Prostate gland (tissue), 2 donors: ENCODE measurements at places on chromosomes 1 and 21.

DNA sequence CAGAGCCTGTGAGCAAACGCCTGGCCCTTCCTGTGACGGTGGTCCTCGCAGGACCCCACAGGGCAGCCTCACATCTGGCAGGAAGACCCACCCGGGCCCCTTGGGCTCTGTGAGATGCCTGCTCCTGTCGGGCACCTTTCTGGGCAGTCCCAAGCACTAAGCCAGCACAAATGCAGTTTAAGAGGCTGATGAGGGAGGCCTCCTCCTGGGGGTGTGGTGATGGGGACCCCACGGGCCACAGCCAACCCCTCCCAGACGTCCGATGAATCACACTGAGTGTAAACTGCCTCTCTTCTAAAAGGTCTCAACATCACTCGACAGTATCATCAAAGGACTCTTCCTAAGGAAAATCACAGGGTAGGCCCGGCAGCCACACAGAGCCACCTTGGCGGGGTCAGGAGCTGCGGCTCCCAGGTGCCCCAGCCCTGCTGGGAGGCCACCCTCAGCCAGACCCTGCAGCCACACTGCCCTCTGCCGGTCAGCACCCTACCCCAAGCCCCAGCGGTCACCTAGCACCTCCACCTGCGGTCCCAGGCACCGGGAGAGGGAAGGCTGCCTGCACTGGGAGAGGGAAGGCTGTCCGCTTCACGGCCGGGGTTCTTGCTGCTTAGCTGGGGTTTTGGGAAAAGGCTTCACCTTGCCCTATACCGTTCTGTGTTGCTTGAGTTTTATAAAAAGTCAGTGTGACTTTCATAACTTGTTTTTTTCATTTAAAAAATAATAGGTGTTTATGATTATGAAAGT, 3.9 kb upstream of the PRKCZ start:
- H3K4me3 ChIP-seq, result no peak overlapping the region
- H3K36me3 ChIP-seq, result no peaks in the 10 kb centered on the region
- no peak overlapping the region for H3K27ac ChIP-seq
- H3K27me3 ChIP-seq, result no peaks in the 10 kb centered on the region
- DNase-seq, result peak; percentile 51

DNA sequence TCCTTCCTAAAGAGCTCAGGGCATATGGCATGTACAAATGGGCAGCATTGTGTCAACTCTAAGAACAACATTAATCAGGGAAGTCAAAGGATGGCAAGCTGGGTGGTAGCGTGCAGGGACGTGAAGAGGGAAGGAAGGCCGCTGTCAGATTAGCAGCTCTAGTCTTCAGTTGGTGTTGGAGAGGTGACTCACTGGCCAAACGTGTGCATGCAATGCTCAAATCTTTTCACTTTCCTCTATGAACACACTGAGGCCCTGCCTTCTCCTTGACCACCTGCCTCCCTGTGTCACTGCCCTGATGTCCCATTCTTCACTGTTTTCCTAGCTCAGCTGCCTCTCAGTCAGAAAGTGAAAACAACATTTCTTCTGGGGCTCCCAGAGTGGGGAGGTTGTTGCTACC, 5.9 kb upstream of the PIGR start:
- DNase-seq, result no peak
- no peaks in the 10 kb centered on the region for H3K27me3 ChIP-seq

GRCh38 chr1:201719812-201720521, 109.0 kb upstream of the IPO9 start:
- peak overlapping the region; percentile 52 for H3K27ac ChIP-seq
- DNase-seq, result no peak
- no peaks in the 10 kb centered on the region for H3K36me3 ChIP-seq
- H3K4me1 ChIP-seq, result no peaks in the 10 kb centered on the region

DNA sequence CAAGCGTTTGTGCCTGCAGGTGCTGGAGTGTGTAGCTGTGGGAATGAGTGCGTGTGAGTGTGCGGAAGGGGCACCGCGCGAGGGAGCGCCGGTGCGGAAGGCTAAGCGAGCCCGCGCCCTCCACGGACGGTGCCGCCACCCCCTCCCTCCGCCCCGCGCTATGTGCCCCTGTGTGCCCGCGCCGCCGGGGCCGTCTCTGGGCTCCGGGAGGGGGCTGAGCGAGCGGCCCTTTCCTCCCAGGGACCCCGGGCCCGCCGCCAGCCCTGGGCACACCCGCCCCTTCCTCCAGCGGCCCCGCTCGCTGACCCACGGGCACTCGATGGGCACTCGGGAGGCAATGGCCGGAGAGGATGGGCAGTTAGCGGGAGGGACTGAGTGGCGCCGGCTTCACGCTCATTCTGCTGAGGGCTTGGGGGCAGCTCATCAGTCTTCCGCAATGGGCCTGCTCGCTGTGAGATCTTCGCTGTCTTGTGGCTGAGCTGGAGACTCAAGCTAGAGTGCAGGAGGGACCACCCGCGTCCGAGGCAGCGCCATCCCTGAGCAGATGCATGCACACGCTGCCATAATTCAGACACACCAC, 8.6 kb upstream of the ADGRB2 start:
- peaks cover 6% of the 10 kb centered on the region for H3K27me3 ChIP-seq
- no peaks in the 10 kb centered on the region for H3K36me3 ChIP-seq
- no peaks in the 10 kb centered on the region for H3K4me1 ChIP-seq
- DNase-seq, result no peak
- peak overlapping the region; percentile 11 for H3K4me3 ChIP-seq

- no peak overlapping the region for H3K4me3 ChIP-seq
- H3K27me3 ChIP-seq, result no peaks in the 10 kb centered on the region
- H3K27ac ChIP-seq, result no peak overlapping the region
- H3K36me3 ChIP-seq, result no peaks in the 10 kb centered on the region
Observed at GRCh38 chr1:89892816-89893215, 72.0 kb downstream of the LRRC8D start.
